Stimulated activated CD8-positive, alpha-beta memory T cell treated with anti-CD3 and anti-CD28 coated beads, Interleukin-15, amount 100 ng/mL, for 48 hours (primary cell): ENCODE measurements at places on chromosomes 1 and 21.

GRCh38 chr1:67393240-67393639, 37.0 kb downstream of the SERBP1 start:
- no peak for DNase-seq

DNA sequence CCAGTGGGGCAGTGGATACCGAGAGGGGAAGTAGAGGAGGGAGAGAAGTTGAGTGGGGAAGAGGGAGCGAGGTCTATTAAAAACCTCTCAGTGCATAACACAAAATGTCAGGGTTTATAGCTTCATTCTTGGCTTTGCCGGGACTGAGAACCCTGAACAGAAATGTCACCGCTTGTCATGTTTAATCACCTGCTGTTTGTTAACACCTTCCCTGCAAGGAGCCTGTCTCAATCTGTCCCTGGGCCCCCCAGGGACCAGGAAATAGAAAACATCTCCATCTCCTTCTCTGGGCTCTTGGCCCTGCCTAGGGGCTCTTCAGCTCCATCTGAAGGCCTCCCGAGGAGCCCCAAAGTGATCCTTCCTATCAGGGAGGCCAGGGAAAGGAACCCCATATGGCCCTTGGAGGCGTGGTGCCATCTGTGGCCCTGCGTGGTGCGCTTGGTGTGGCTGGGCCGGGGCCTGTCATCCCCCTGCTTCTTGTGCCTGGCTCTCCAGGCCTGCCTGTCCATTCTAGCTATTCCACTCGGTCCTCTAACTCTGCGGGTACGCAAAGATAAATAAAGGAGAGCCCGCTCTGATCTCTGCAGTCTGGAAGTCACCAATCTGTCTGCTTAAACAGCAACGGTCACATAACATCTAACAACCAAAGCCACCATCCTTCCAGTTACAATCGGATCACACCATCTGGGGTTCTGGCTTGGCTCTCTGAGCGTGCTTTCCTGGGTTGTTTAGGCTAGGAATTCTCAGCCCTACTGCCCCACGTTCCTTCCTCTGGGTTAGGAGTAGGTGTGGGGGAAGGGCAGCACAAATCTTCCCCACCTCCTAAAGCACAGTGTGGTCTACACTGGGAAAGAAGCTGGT, 113.8 kb downstream of the CASZ1 start:
- DNase-seq, result no peak

DNA sequence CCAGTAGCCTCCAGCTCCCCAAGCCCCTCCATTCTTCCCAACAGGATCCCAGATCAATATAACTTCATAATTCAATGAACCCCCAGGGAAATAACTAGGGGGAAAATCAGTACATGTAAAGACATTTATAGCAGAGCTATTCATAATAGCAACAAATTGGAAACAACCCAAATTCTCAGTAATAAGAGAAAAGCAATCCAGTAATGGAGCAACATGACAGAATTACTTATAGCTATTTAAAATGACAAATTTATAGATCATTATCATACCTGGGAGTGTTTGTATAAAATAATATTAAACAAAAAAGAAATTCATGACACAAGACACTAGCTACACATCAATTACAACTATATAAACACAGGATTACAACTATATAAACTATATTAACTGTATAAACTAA, 20.2 kb downstream of the PLEKHA6 start:
- DNase-seq, result no peak

DNA sequence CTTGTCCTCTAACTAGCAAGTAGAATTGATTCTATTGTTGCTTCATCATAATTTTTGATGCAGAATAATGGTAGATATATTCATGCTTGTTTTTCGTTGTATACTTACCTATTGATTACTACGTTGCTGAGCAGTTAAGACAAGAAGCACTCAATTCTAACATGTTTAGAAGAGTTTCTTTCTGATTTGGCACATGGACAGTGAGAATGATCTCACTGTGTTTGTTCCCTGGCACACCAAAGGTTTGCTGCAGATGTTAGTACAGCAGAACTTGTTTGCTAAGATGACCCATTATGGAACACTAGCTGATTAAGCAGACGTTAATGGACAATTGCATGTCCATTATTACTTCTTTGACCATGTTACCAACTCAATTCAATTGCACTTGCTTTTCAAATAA, 184.7 kb upstream of the SGIP1 start:
- no peak for DNase-seq

GRCh38 chr21:33968080-33968994, 52.7 kb upstream of the ATP5PO start:
- no peak for DNase-seq

GRCh38 chr1:2455757-2456156, 20.3 kb upstream of the PLCH2 start:
- DNase-seq, result no peak

DNA sequence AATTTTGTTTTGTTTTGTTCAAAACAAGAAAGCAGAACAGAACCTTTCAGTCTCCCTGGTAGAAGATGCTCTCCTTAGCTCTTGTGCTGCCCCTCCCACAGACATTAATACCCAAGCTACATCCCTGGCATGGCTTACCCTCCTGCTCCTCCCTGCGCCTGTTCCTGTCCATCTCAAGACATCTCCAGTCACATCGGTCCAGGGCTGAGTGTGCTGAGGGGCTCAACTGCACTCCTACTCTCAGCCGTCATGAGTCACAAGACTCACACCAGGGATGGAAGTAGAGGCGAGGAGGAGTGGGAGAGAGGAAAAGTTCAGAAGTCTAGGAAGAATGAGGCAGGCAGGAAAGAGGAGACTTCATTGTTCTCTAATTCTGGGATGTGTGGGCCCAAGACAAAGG, 9.2 kb upstream of the TACSTD2 start:
- no peak for DNase-seq

DNA sequence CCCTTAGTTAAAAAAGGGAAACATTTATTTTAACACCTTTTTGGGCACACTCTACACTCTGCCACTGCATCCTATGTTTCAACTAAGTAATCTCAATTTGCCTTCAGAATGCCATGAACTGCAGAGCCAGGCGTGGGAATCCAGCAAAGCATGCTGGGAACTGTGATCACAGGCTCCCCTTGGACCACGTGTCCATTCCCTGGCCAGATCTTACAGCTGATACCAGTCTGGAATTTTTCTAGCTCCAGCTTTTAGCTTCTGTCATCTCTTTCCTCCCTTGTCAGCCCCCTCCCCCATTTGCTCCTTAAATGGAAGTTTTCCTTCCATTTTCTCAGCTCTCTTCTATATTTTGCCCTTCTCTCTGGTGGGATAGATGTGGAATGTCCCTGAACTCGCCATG, 29.4 kb downstream of the RCSD1 start:
- no peak for DNase-seq

- no peak for DNase-seq
These were observed 76.4 kb downstream of the DSCAM start for GRCh38 chr21:40770435-40771055.

- DNase-seq, result no peak
These were observed 22.3 kb upstream of the CHODL start for GRCh38 chr21:18222346-18222745.
